ENCODE measurements at places on chromosomes 11 and 22.

DNA sequence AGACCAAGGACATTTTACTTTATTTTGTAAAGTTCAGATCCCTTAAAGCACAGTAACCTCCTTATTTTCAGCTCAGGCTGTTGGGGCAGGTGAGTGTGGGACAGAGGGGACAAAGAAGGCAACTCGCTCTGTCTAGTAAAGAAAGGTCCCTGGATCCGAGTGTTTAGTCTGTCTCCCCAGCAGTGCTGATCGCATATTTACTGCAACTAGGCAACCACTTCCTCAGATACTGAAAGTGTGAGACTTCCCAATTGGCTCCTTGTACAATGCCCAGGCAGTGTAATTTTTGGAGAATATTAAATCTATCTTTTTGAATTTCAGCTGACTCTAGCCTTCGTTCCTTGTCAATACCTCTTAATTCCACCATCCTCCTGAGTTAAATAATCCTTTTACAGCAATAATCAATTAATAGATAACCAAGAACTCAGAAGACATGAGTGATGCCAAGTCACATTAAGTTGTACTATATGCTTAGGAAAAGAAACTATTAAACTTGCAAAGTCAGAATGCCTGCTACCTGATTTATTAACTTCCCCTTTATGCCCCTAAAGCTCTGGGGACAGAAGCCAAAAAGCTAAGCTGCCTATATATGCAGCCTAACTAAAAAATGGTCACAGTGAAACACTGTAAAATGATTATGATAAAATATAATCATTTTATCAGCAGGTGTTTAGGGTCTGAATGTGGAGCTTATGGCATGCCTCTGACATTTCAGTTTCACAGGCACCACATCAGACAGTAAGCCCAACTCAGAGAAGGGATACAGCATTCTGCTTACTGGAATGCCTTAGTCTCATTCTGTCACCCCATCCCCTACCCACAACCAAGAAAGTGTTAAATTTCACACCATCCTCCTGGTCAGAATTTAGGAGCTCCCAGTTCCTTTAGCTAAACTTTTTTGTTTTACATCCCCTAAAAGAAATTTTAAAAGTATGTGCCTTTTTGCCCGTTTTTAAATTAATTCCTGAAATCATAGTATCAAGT, 138.7 kb downstream of the TRIM44 start:
- DNase-seq: no peak

DNA sequence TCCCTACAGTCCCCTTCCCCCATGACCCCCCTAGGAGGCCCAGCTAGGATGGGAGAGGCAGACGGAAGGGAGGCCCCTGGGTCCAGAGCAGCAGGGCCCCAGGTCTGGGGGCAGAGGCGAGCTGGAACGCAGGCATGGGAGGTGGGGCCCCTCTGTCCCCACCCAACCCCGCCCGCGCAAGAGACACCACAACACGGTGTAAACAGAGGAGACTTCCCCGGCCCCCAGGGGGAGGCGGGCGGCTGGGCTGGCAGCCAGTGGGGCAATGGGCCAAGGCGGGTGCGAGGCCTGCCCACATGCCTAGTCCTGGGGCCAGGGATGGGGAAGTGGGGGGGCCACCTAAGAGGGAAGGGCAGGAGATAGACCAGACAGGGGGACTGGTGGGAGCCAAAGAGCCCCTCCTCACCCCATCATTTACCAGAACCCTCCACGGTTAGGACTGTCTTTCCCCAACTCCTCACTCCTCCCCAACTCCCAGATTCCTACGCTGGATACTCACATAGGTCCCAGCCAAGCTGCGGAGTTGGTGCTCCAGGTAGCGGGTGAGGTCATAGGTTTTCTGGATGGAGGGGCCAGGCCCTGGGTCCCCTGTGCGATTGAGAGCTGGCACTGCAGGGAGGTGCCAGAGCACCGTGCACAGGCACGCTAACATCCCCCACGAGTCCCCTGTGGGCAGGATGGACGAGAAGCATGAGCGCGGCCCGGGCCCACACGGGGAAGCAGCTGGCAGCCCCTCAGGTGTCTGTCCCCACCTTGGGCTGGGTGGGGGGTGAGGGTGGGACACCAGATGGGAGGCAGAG, 6.2 kb downstream of the CLCF1 start:
- DNase-seq: no peak

GRCh38 chr11:11586465-11586864, 35.3 kb downstream of the GALNT18 start:
- no peak for DNase-seq

- DNase-seq: no peak
Measured at GRCh38 chr22:25764270-25765015, 22.5 kb downstream of the MYO18B start.

DNA sequence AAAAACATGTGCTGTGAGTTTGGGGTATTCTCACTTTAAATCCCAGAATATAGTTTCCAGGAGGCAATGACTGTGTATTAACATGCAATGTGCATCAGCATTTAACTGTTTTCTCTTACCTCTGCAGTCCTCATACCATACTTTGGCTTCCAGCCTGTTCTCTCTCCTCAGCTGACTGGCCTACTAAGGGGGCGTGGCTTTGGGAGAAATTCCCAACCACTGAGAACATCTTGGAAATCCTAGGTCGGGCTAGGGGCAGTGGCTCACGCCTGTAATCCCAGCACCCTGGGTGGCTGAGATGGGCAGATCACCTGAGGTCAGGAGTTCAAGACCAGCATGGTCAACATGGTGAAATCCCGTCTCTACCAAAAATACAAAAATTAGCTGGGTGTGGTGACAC, 13.5 kb upstream of the ZC3H12C start:
- DNase-seq: no peak

- DNase-seq: no peak
Measured at GRCh38 chr11:10925149-10925926, 67.5 kb upstream of the ZBED5 start.

DNA sequence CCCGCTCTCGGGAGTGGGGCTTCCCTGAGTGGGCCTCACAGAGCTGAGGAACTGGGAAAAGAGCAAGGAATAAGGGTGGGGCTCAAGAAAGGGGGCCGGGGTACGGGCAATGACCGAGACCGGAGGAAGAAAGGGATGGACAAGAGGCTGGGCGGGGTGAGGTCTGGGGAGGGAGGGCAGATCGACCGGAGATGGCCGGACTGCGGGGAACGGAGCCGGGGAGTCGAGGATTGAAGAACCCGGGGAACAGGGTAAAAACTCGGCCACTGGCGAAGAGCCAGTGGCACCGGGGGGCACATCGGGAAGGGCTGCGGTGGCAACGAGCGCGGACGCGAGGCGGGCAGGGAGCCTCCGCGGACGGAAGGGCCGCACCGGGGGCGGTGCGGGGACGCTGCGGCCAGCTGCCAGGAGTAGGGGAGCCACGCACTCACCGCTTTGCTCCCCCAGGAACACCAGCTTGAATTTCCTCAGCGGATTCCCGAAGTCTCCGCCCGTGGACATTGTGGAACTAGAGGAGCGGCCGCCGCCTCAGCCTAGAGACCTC, 667 bp downstream of the RAB6A start:
- no peak for DNase-seq

DNA sequence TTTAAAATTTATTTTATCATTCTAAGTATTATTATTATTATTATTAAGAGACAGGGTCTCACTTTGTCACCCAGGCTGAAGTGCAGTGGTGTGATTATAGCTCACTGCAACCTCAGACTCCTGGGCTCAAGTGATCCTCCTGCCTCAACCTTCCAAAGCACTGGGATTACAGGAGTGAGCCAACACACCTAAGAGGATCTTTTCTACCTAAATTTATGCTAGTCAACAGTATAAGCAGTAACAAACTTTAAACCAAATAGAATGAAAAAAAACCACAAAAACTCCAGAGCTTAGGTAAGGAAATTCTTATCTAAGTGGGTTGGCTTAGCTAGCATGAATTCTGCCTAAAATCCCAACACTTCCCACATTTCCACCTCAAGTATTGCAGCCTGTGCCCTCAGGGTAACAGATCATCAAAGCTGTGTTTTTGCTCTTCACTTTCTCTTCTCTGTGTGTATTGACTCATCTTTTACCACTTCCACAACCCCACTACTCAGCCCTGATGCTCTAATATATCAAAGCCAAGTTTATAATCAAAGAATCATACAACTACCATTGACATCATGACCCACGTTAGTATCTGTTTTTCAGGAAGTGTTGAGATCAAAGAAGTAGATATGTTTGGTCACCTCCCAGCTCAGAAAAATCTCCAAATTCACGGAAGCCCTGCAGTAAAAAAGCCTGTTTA, 93.7 kb upstream of the SPON1 start:
- DNase-seq: no peak

- no peak for DNase-seq
Measured at GRCh38 chr11:94926271-94926625, 47.1 kb downstream of the CWC15 start.

GRCh38 chr11:86482692-86483091, 108.0 kb downstream of the CCDC81 start:
- no peak for DNase-seq

GRCh38 chr11:65557280-65558001, 718 bp downstream of the LTBP3 start:
- no peak for DNase-seq

GRCh38 chr11:69618237-69618636, 22.7 kb upstream of the CCND1 start:
- no peak for DNase-seq

DNA sequence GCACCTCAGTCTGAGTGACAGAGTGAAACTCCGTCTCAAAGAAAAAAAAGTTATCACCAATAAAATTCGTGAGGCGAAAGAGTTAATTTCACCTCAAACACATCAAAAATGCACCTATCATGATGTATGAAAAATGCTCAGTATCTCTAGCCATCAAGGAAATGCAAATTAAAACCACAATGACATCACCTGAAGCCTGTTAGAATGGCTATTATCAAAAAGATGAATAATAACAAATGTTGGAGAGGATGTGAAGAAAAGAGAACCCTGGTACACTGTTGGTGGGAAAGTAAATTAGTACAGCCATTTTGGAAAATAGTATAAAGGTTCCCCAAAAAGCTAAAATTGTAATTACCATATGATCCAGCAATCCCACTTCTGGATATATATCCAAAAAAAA, 23.6 kb downstream of the CHEK2 start:
- no peak for DNase-seq

DNA sequence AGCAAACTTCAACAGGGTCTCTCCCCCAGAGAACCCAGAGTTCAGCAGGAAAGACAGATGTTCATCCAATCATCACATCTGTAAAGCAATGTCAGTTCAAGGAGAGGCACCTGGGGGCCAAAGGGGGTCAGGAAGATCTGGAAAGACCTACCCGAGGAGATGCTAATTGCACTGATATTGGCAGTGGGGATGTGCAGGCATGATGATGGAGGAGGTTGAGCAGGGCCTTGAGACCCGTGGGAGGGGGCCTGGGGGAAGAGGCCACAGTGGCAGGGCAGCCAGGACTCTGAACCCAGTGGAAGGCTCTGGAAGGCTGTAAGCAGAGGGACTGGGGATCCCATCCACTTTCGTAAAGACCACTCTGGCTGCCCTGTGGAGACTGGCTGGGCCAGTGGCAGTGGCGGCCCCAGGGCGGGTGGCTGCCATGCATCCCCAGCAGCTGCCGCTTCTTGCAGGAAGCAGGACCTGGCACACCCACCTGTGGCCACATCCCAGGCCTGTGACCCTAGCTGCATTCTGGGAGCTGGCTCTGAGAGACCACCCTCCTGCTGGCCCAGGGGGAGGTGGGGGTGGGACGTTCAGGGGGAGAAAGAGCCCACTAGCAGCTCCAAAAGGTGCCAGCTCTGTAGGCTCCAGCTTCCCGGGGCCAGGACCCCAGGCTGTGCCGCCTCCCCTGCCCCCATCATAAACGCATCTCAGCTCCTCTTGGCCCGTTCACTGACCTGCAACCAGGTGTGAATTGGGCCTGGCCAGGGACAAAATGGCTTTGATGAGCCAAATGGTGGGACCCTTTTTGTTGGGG, 59.9 kb upstream of the FGF3 start:
- DNase-seq: no peak

DNA sequence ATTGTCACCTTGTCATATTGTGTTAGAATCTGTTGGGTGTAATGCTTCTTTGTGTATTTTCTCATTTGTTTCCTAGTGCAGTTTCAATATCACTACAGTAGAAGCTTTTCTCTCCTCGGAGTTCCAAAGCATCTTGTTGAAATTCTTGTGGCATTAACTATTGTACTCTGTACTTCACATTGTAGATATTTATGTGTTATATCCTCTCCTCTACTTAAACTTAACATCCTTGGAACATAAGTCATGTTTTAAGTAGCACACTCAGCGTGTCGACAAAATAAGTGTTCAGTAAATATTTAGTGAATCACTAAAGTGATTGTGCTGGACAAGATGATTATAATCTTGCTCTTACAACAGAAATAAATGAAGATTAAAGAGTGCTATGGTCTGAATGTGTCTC, 201.7 kb downstream of the ARHGAP42 start:
- no peak for DNase-seq

DNA sequence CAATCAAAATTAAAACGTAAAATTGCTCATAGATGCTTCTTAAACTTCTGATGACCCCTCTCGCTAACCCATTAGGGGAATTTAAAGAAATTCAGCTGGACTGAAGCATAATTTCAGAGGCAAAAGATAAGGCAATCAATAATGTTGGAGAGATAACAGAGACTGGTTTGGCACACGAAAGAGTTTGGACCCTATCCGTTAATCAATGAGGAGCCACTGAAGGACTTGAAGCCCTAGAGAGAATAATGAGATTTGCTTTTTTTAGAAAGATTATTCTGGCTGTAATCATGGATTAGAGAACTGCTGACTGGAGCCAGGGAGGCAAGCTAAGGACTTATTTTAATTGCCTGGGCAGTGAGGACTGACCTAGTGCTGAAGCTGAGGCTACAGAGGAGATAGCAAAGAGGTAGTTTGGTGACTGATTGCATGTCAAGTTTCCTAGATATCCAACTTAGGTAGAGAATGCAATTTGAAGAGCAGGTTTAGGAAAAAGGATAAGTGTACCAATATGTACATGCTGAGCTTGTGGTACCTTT, 11.9 kb upstream of the ARHGAP42 start:
- DNase-seq: no peak

DNA sequence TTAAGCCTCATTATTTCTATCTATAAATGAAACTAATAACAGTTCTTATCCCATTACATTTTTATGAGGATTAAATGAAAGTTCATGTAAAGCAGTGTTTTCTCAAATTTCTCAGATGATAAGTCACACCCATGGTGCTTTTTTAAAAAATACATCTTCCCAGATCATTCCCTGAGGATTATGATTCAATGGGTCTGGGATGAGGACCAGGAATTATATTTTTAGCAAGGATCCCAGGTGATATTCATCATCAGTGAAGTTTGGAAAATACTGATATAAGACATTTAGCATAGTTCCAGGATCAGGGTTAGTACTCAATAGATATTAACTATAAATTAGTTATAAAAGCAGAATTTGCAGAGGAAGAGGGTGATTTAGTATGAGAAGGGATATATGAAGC, 89.1 kb downstream of the BBOX1 start:
- DNase-seq: no peak

DNA sequence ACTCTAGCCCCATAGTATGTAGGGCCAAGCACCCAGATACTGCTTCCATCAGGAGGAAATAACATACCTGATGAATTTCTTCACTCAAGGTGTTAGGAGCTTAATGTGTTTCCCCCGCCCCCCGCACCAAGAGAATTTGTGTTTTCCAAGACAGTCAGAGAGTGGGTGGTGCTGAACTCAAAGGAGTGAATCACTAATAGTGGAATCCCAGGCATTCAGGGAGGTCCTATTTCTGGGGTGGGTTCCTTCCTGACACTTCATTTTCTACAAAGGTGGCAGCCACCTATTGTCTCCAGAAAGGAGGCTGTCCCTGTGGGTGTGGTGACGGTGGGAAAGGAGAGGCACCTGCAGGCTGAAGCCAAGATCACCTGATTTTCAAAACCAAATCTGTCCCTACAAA, 50.8 kb upstream of the ELF5 start:
- no peak for DNase-seq
